ENCODE measurements at places on chromosomes 6 and 20. TPM values are rescaled to one million over a fixed set of nuclear protein-coding genes. Genes with fewer than 3 reads are reported as not detected.

GRCh38 chr6:35620706-35621105 lies 68.0 kb downstream of the FKBP5 start:
- H3K4me1 ChIP-seq = no peaks in the 10 kb centered on the region
- no peaks in the 10 kb centered on the region for H3K27me3 ChIP-seq
- no peak overlapping the region for H3K4me3 ChIP-seq

- no peaks in the 10 kb centered on the region for H3K27me3 ChIP-seq
- H3K27ac ChIP-seq = no peak overlapping the region
- no peak overlapping the region for H3K4me3 ChIP-seq
- H3K36me3 ChIP-seq = no peaks in the 10 kb centered on the region
- peak; percentile 46 for DNase-seq
Measured at GRCh38 chr6:90397047-90397446, 100.4 kb upstream of the BACH2 start.

DNA sequence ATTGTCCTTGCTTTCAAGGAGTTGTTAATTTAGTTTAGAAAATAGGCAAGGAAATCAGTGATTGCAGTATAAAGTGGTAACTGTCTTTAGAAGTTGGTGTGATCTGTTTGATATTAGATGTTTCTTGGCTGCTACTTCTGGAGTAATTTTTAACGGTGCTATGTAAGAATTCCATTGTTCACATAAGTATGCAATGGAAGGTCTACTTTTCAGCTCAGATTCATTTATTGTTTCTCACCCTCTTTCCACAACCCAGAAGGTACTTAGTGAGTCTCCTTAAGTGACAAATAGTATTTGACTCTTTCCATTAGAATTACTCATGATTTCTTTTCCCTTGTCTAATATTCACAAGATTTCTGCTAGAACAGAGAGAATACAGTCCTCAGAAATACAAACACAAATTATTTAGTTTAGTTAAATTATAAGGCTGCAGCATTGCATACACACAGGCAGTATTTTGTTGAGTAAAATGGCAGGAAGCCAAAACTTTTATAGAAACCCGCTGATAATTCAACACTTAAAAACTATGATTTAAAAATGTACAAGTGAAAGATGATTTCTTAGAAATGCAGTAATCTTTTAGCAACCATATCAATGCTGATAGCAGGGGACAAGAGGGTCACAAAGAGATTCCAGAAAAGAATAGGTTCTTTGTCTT lies 554.3 kb downstream of the CD109 start:
- H3K4me1 ChIP-seq = no peaks in the 10 kb centered on the region
- no peak overlapping the region for H3K4me3 ChIP-seq
- H3K36me3 ChIP-seq = no peaks in the 10 kb centered on the region
- H3K27ac ChIP-seq = no peak overlapping the region

GRCh38 chr20:618980-619379 lies 8.9 kb upstream of the TCF15 start:
- H3K4me1 ChIP-seq = no peaks in the 10 kb centered on the region
- H3K36me3 ChIP-seq = no peaks in the 10 kb centered on the region
- H3K27me3 ChIP-seq = no peaks in the 10 kb centered on the region
- no peak overlapping the region for H3K4me3 ChIP-seq
- no peak overlapping the region for H3K27ac ChIP-seq
- DNase-seq = no peak

DSP gene
- 0.27 TPM for total RNA-seq

SAMD5 gene
- total RNA-seq = 0.55 TPM

WFDC5 gene
- total RNA-seq = not detected

- no peaks in the 10 kb centered on the region for H3K36me3 ChIP-seq
- H3K4me1 ChIP-seq = no peaks in the 10 kb centered on the region
- H3K27ac ChIP-seq = no peak overlapping the region
- DNase-seq = no peak
Measured at GRCh38 chr6:12621754-12622153, 94.8 kb upstream of the PHACTR1 start.

ZNF337 gene
- total RNA-seq = 2.8 TPM

DNA sequence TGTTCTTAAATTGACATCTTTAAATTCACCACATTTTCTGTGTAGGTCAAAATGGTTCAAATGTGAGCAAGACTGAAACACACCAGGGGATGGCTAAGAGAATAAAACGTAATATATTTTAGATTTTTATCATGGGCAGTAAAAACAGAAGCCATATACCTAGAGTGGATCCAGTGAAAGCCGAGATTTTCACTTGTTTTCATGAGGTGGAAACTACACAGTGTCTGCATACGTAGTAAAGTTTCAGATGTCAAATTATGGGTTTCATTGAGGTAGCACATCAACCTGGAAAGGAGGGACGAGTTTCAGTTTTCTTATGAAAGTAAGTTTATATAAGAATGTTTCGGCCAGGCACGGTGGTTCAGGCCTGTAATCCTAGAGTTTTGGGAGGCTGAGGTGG lies 25.9 kb downstream of the METTL24 start:
- H3K27me3 ChIP-seq = peaks cover 23% of the 10 kb centered on the region
- DNase-seq = no peak
- no peak overlapping the region for H3K27ac ChIP-seq
- H3K36me3 ChIP-seq = no peaks in the 10 kb centered on the region
- H3K4me3 ChIP-seq = no peak overlapping the region

DNA sequence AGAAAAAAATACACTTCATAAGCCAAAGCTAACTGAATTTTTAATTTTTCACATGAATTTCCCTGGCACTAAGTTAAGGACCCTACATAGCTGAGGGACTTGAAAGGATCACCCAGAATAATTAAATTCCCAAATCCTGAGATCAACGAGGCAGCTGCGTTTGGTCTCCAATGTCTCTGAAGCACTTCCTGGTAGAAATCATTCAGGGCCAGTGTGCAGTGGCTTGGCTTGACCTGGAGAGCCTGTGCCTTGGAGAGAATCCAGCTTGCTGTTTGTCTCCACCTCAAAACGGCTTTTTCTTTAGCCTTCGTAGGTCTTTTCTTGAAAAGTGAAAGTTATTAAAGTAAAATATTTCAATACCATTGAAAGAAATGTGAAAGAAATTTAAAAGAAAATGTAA lies 92.4 kb downstream of the SMOC2 start:
- H3K4me1 ChIP-seq = peaks cover 10% of the 10 kb centered on the region
- no peak overlapping the region for H3K27ac ChIP-seq
- no peak for DNase-seq
- no peak overlapping the region for H3K4me3 ChIP-seq
- H3K36me3 ChIP-seq = no peaks in the 10 kb centered on the region

DNA sequence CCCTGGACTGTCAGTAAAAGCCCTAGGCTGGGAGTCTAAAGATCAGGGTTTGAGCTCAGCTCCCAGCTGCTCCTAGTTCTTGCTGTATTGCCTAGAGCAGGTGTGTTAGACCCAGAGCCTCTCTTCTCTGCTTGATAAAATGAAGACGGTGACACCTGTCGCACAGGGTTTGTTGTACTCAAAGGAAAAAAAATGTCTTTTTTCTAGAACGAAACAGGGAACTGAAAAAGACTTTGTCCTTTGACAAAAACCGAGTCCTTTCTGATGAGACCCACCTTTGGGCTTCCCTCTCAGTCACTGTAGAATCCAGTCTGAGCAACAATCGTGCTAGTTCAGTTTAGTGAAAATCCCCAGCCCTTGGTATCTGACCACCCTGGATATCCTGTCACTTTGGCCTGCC lies 102.1 kb upstream of the LAMP5 start:
- no peaks in the 10 kb centered on the region for H3K4me1 ChIP-seq
- H3K27me3 ChIP-seq = no peaks in the 10 kb centered on the region
- H3K27ac ChIP-seq = no peak overlapping the region
- no peak overlapping the region for H3K4me3 ChIP-seq
- H3K36me3 ChIP-seq = no peaks in the 10 kb centered on the region
- no peak for DNase-seq

DNA sequence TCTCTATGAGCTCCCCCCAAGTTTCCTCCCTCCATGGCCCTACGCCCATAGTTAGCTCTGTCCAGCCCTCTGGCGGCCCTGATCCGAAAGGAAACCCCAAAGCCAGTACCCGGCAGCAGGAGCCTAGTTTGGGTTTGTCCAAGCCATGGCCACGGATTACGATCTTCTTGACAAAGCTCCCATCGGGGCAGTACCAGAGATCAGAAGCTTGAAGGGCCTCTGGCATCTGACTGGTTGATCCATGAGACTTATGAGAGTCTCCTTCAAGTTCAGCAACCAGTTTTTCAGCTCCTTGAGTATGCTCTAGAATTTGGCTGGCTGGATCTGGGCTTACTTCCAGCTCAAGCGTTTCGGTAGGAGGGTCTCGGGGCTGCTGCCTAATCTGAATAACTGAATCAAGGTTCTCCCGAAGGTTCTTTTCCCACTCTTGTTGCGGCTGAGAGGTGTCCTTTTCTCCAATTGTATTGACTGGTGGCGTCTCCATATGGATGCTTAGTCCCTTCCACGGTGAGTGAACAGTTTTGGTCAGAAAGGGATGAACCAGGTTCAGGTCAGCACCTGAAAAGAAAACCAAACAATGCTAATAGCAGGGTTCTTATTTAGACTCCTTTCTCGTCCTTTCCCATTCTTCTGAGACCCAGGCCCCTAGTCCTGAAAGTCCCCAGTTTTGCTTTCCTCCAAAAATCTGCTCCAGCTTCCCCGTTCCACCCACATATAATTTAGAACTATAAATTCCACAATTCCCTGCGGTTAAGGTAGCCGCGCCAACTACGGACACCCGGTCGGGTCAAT lies 595 bp downstream of the FKBPL start:
- peaks cover 24% of the 10 kb centered on the region for H3K36me3 ChIP-seq
- H3K4me1 ChIP-seq = peaks cover 39% of the 10 kb centered on the region

ULBP2 gene
- total RNA-seq = 0.78 TPM

- peak; percentile 18 for DNase-seq
- H3K4me1 ChIP-seq = peaks cover 14% of the 10 kb centered on the region
- no peak overlapping the region for H3K4me3 ChIP-seq
Measured at GRCh38 chr6:16104624-16105433, 24.1 kb upstream of the MYLIP start.

NRSN1 gene
- total RNA-seq = not detected

GRCh38 chr20:46018112-46018511 lies 9.4 kb downstream of the MMP9 start:
- H3K4me1 ChIP-seq = peaks cover 37% of the 10 kb centered on the region
- no peaks in the 10 kb centered on the region for H3K36me3 ChIP-seq
- H3K27me3 ChIP-seq = no peaks in the 10 kb centered on the region
- H3K4me3 ChIP-seq = no peak overlapping the region

- peaks cover 17% of the 10 kb centered on the region for H3K4me1 ChIP-seq
- peak overlapping the region; percentile 77 for H3K4me3 ChIP-seq
- H3K27ac ChIP-seq = peak overlapping the region; percentile 89
- H3K27me3 ChIP-seq = no peaks in the 10 kb centered on the region
- DNase-seq = peak; percentile 41
Measured at GRCh38 chr6:119348748-119349360, 707 bp downstream of the MAN1A1 start.

DNA sequence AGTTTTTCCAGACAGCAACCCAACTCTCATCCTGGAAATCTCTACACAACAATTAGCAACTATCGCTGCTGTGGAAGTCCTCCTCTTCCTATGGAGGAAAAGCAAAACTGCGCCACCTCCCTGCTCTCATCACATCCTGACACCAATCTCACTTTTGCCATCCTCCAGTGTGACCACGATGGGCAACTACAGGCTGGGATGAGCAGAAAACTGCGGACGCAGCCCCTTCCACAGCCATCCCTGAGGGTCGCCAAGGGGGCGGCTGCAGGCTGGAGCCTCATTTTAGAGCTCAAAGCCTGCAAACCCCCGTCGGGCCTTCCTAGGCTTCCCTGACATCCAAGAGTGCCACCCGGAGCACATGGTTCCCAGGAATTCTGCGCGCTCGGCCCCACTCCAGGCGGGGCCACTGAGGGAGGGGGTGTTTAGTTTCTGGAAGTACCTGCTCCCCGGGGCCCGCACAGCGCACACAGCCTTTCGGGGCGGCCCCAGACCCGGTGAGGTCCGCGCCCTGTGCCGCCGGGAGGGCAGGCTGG lies 1.2 kb downstream of the TCFL5 start:
- H3K4me3 ChIP-seq = peak overlapping the region; percentile 49
- H3K36me3 ChIP-seq = peaks cover 29% of the 10 kb centered on the region
- peak; percentile 25 for DNase-seq
- H3K27ac ChIP-seq = no peak overlapping the region

DNA sequence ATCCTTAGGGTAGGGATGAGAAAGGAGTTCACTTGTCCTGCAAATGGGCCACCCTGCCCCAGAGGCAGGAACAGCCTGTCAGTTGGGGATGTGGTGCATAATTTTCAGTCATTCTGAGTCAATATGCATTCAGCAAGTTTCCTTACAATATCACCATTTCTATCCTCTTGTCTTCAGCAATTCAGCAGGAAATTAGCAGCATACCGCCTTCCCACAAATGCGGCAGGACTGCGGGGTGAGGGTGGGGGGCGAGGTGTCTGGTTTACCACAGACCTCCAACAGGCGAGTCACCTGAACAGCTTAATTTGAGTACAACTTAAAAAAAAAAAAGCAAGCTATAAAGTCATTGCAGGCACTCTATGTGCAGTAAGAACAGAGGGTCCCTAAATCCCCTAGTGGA lies 126.8 kb downstream of the MAP3K7 start:
- no peaks in the 10 kb centered on the region for H3K36me3 ChIP-seq
- no peak for DNase-seq
- peaks cover 28% of the 10 kb centered on the region for H3K4me1 ChIP-seq
- no peak overlapping the region for H3K27ac ChIP-seq
